ENCODE measurements at places on chromosomes 5 and 9. TPM values are rescaled to one million over a fixed set of nuclear protein-coding genes. Genes with fewer than 3 reads are reported as not detected.
A peak's percentile ranks its signal among the peaks of the same experiment; 100 is the strongest.

The IL9 gene
- not detected for total RNA-seq

The SMARCA2 gene
- 210 TPM for total RNA-seq

The ZDHHC11 gene
- total RNA-seq: 18.9 TPM

The TAL2 gene
- not detected for total RNA-seq

DNA sequence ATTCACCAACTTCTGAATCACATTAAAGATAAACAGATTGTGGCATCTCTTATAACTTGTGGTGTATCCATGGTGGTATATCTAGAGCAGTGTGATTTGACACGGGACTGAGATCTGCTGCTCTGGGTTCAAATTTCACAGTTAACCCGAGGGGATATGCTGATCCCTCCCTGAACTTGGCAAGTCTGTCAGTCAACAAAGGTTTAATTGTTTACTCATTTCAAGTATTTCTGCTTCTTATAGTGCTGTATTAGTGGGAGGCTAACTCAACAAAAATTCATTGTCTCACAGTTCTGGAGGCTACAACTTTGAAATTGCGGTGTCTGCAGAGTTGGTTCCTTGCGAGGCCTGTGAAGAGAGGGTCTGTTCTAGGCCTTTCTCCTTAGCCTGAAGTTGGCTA is 1175.2 kb downstream of the PTPRD start:
- no peaks in the 10 kb centered on the region for H3K27me3 ChIP-seq
- DNase-seq: no peak
- no peaks in the 10 kb centered on the region for H3K36me3 ChIP-seq
- H3K4me3 ChIP-seq: no peak overlapping the region
- H3K27ac ChIP-seq: no peak overlapping the region

DNA sequence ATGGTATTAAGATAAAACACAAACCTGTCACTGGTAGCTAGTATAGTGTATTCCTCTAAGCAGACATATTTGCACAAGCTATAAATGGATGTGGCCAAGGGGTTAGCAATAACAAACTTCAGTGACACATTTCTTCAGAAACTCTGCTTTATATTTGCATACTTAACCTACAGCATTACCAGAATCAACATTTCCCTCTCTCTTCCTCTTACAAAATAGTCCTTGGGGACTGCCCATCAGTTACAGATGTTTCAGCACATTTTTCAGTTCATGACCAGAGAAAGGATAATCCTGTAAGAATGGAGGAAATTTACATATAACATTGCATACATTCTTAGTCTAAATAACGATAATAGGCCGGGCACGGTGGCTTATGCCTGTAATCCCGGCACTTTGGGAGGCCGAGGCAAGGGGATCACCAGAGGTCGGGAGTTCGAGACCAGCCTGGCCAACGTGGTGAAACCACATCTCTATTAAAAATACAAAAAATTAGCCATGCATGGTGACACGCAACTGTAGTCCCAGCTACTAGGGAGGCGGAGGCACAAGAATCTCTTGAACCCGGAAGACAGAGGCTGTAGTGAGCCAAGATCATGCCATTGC is 25.3 kb upstream of the SLC1A1 start:
- no peaks in the 10 kb centered on the region for H3K27me3 ChIP-seq
- no peaks in the 10 kb centered on the region for H3K36me3 ChIP-seq
- DNase-seq: no peak
- H3K27ac ChIP-seq: no peak overlapping the region
- H3K4me3 ChIP-seq: no peak overlapping the region

DNA sequence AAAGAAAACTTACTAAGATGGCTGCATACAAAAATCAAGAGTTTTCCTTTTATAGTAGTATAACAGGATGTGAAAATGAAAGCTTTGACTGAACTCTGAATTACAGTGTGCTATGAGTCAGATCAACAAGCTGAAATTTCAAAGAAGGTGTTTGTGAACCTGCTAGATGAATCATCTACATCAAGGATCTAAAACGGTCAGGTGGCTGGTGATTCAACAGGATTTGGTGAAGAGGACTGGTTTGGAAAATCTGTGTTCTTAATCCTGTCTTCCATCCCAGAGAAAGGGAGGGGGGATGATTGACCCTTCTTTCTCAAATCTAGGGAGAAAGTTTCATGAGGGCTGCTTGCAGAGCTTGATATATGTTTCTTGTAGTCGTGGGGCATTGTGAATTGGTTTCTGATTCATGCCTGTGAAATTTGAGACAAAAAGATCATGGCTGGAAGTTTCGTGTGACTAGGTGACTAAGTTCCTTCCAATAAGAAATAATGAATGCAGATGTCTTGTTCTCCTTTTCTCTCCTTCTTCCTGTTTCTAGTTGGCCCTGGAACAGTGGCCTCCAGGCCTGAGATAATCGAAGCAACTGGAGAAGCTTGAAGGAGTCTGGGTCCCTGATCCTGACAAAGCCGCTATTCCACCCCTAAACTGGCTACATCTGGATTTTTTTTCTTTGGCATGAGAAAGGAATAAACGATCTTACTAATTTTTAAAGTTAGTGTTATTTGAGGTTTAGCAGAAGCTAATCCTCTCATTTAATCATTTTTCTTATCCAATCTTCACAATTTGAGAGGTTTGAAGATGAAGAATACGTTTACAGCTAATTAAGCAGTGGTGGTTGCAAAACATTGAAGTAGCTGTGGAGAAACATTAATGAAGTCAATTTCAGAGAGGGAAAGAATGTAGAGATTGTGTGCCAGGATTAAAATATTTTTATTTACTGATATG is 67.2 kb downstream of the MRPS30 start:
- H3K27me3 ChIP-seq: no peaks in the 10 kb centered on the region
- no peaks in the 10 kb centered on the region for H3K4me1 ChIP-seq
- no peak overlapping the region for H3K27ac ChIP-seq
- no peaks in the 10 kb centered on the region for H3K36me3 ChIP-seq
- H3K4me3 ChIP-seq: no peak overlapping the region

- no peaks in the 10 kb centered on the region for H3K36me3 ChIP-seq
- no peaks in the 10 kb centered on the region for H3K27me3 ChIP-seq
- H3K27ac ChIP-seq: no peak overlapping the region
- DNase-seq: no peak
- no peak overlapping the region for H3K4me3 ChIP-seq
Observed at GRCh38 chr5:108461628-108462367, 79.9 kb upstream of the FBXL17 start.

- no peaks in the 10 kb centered on the region for H3K27me3 ChIP-seq
- H3K27ac ChIP-seq: no peak overlapping the region
- no peaks in the 10 kb centered on the region for H3K36me3 ChIP-seq
- H3K4me3 ChIP-seq: no peak overlapping the region
Observed at GRCh38 chr9:36855448-36856315, 178.4 kb downstream of the PAX5 start.

DNA sequence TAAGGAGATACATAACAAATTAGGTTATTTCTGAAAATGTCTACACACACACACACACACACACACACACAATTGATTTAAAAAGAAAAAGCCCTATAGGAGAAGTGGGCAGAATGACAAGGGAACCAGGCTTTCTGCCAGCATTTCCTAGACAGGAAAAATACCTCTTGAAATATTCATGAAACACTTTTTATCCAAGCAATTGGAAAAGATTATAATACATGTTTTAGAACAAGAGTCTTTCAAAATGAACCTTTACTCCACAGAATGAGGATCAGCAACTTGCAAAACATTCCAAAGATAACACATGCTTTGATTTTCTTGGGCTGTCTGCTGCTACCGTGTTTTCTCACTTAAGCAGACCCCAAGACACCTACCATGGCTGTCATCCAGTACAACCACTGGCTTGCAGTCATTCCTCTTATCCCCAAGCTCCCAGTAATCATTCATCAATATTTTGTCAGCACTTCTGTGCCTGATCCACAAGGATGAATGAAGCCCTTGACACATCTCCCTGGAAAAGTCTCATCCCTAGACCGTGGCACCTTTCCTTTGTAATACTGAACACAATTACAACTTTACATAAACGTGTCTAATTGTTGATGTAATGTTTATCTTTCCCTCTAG is 717.1 kb upstream of the ZNF608 start:
- H3K36me3 ChIP-seq: no peaks in the 10 kb centered on the region
- no peak overlapping the region for H3K4me3 ChIP-seq
- H3K27me3 ChIP-seq: no peaks in the 10 kb centered on the region
- H3K27ac ChIP-seq: no peak overlapping the region

DNA sequence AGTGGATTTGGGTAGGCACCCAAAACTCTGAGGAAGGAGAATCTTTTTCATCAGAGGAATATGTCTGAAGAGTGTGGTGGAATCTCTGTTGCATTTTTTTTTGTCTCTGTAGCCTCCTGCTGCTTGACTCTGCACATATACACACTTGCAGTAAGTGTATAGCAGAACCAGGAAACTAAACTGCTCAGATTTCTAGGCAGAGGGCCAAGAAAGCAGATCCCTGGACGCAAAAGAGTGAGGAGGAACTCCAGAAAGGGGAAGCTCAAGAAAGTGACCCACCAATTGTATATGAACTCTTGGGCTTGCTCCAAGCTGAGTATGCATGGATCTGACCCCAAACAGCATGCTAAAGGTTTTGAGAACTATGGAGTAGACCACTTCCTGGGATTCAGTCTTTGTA is 181.8 kb downstream of the GADD45G start:
- H3K4me3 ChIP-seq: no peak overlapping the region
- H3K4me1 ChIP-seq: peaks cover 15% of the 10 kb centered on the region
- H3K27ac ChIP-seq: no peak overlapping the region
- H3K36me3 ChIP-seq: no peaks in the 10 kb centered on the region
- peak; percentile 56 for DNase-seq

DNA sequence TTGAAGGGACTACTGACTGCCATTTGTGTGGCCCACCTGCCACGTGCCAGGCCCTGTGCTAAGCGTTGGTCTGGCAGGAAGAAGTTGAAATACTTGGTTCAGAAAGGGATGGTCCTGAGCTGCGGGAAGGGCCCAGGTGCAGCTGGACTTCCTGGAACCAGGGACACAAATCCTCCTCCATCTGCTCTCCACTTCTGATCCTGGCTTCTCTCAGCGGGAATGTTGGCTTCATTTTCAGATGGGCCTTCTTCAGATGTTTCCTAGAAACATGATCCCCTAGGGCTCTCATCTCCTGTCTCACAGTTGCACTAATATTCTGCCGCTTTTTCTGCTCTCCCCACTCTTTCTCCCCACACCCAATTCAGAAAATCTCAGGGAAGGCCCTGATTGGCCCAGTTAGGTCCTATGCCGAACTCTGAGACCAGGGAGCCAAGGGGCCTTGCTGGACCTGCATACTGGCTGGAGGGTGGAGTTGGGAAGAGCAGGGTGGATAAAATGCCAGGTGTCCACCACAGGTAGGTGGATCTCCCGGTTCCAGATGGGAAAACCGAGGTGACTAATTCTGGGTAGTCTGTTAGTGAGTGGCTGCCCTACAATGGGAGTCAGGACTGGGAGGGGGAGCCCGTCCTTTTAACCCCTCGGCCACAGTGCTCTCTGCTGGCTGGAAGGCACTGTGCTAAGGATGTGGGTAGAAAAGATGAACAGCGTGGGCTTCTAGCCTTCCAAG is 19.4 kb downstream of the PSAT1 start:
- H3K27me3 ChIP-seq: no peaks in the 10 kb centered on the region
- H3K27ac ChIP-seq: no peak overlapping the region
- H3K4me1 ChIP-seq: no peaks in the 10 kb centered on the region
- no peaks in the 10 kb centered on the region for H3K36me3 ChIP-seq

GRCh38 chr9:131679261-131680020 is 60.4 kb downstream of the RAPGEF1 start:
- peaks cover 55% of the 10 kb centered on the region for H3K4me1 ChIP-seq
- peak overlapping the region; percentile 78 for H3K27ac ChIP-seq
- no peak for DNase-seq
- H3K4me3 ChIP-seq: no peak overlapping the region

DNA sequence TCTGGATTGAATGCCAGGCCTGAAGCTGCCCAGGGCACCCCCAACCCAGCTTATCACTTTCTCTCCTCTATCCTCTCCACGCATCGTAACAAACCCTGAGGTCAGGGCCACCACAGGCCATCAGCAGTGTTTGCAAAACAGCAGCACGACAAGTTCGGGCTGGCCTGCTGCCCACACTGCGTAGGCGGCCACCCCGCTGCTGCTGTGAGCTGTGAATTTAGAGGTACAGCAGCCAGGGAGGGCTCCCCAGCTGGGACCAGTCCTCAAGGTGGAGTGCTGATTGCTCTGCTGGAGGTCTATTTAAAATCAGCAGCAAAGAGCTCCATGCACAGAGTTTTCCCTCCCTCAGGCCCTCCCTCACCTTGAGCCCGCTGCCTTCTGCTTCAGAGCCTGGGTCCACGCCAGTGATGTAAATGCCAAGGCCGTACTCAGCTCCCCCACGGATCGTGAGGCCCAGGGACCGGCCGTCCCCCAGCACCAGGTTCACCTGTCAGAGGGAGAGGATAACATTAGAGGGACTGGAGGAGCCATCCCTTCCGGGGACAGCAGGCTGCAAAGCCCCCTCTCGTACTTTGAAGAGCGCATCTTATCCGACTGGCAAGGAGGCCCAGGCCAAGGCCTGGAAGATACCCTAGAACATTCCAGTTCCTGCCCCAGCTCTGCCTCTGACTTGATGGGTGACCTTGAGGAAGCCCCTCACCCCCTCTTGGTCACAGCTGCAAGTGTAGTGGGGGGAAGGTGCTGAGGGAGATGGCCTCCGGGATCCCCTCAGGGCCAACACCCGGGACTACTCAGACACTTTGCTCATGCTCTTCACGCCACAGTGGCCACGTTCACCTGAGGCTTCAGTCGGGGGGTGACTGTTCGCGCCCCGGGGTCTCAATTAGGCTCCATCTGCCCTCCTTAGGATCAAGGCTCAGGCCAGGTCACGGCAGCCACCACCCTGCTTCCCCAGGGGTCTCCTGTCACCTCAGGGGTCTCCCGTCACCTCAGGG is 39.1 kb downstream of the WHRN start:
- H3K4me3 ChIP-seq: no peak overlapping the region
- DNase-seq: no peak
- H3K27ac ChIP-seq: no peak overlapping the region
- H3K4me1 ChIP-seq: no peaks in the 10 kb centered on the region
- no peaks in the 10 kb centered on the region for H3K36me3 ChIP-seq

- H3K4me1 ChIP-seq: no peaks in the 10 kb centered on the region
- no peaks in the 10 kb centered on the region for H3K36me3 ChIP-seq
- H3K4me3 ChIP-seq: no peak overlapping the region
- no peak for DNase-seq
- H3K27me3 ChIP-seq: no peaks in the 10 kb centered on the region
- H3K27ac ChIP-seq: no peak overlapping the region
Observed at GRCh38 chr9:107243742-107244141, 39.3 kb upstream of the RAD23B start.

DNA sequence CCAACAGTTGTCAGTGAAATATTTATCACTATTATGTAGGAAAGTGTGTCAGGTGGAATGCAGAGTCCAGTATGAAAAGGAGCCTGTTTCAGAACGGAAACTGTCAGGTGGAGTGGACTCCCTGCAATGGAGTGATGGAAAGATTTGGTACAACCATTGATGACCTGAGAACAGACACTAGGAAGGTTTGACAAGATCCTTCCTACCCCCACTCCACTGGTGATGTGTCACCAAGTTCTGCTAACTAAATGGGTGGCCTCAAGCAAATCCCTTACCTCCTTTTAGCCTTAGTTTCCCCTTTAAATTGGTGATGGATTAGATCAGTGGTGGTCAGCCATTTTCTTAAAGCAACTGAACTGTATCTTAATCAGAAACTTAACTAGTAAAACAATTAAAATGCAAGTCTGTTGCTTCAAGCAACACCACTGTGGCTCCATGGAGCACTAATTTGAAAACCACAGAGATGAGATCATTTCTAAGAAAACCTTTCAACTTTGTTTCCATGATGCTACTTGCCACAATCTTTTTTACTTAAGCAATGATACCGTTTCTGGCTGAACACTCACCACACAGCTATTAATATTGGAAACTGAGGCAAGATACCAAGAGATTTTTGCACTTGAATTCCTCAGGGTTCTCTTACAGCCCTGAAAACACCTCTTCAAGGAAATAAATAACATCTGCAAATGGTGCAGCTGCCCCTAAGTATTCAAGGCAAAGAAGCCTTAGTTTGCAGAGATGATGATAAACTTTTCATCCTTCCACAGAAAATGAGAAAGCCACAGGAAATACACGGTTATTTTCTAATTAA is 140.6 kb downstream of the ERCC6L2 start:
- no peak overlapping the region for H3K4me3 ChIP-seq
- H3K27me3 ChIP-seq: peaks cover 4% of the 10 kb centered on the region
